ENCODE measurements at places on chromosomes 12 and 14. TPM values are rescaled to one million over a fixed set of nuclear protein-coding genes. Genes with fewer than 3 reads are reported as not detected.

- no peak overlapping the region for H3K4me3 ChIP-seq
- H3K27ac ChIP-seq: peak overlapping the region; percentile 28
- H3K27me3 ChIP-seq: no peaks in the 10 kb centered on the region
- H3K4me1 ChIP-seq: peaks cover 10% of the 10 kb centered on the region
These were observed 30.4 kb upstream of the TRAF3 start for GRCh38 chr14:102746634-102747438.

The EPYC gene
- total RNA-seq: not detected

The ATL1 gene
- total RNA-seq: 44.0 TPM

- peaks cover 1% of the 10 kb centered on the region for H3K27me3 ChIP-seq
- no peak overlapping the region for H3K27ac ChIP-seq
- H3K4me1 ChIP-seq: peaks cover 4% of the 10 kb centered on the region
- no peak for DNase-seq
These were observed 45.3 kb upstream of the MTERF2 start for GRCh38 chr12:107032266-107032665.

- no peak overlapping the region for H3K4me3 ChIP-seq
- peaks cover 15% of the 10 kb centered on the region for H3K4me1 ChIP-seq
- DNase-seq: no peak
These were observed 47.8 kb downstream of the TESPA1 start for GRCh38 chr12:54936736-54937135.

DNA sequence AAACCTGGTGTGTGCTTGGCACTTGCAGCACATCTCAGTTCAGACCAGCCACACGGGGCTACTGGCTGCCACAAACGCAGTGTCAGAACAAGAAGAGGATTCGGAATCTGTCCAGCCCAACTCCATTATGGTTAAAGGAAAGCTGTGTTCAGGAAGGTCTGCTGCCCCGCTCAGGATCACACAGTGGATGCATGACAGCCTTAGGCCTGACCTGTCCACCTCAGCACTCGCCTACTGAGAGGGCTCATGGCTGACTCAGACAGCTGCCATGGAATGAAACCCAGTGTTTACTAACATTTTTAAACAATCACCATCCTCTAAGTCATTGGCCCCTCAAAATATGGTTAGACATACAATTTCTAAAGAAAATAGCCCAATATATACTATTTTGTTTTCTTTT lies 5.6 kb upstream of the NIN start:
- peaks cover 13% of the 10 kb centered on the region for H3K4me1 ChIP-seq
- H3K4me3 ChIP-seq: no peak overlapping the region
- no peak for DNase-seq
- H3K27ac ChIP-seq: no peak overlapping the region
- no peaks in the 10 kb centered on the region for H3K36me3 ChIP-seq
